H1 (cell line): ENCODE measurements at places on chromosomes 4 and X.

DNA sequence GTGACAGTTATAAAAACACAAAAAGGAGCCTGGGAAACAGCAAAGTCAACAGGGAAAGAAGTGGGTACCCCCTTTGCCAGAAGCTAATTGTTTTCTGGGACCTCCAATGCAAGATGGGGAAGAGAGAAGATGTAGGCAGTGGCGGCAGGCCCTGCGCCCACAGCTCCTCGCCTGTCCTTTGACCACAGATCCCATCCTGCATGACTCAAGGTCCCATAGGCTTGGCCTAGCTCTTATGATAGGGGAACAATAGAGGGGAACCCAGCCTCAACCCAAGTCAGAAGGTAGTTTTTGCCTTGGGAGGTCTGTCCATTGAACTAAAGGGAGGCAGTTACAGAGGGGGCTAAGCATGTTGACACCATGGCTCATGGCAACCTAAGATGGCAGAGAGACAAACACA is 14.2 kb downstream of the ZMYM3 start:
- H3K27ac ChIP-seq, result no peak overlapping the region
- H3K27me3 ChIP-seq, result no peaks in the 10 kb centered on the region
- no peaks in the 10 kb centered on the region for H3K4me1 ChIP-seq
- no peak for DNase-seq
- H3K36me3 ChIP-seq, result peaks cover 15% of the 10 kb centered on the region

- H3K27me3 ChIP-seq, result no peaks in the 10 kb centered on the region
- no peak for DNase-seq
- H3K4me1 ChIP-seq, result peaks cover 3% of the 10 kb centered on the region
- H3K4me3 ChIP-seq, result no peak overlapping the region
- no peaks in the 10 kb centered on the region for H3K36me3 ChIP-seq
- no peak overlapping the region for H3K27ac ChIP-seq
These were observed 313.3 kb upstream of the NOCT start for GRCh38 chr4:138702190-138702824.

DNA sequence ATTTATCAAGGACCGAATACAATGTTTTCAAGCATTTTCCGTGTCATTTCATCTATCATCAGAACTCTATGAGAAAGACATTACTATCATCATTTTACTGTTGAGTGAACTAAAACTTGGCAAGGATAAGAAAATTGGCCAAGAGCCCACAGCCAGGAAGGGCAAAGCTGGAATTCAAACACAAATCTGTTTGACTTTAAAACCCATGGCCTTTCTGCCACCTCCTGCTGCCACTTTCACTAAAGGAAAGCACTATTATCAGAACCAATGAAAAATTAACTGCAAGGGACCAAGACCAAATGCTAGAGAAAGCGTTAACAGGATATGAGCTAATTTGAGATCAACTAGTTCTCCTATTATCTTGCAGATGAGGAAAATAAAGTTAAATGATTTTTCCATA is 2759.2 kb downstream of the ARAP2 start:
- H3K4me1 ChIP-seq, result no peaks in the 10 kb centered on the region
- no peaks in the 10 kb centered on the region for H3K27me3 ChIP-seq
- no peaks in the 10 kb centered on the region for H3K36me3 ChIP-seq

- no peak overlapping the region for H3K27ac ChIP-seq
- H3K36me3 ChIP-seq, result peaks cover 3% of the 10 kb centered on the region; the same call in 1 of the 2 replicates
- no peaks in the 10 kb centered on the region for H3K27me3 ChIP-seq
- H3K4me1 ChIP-seq, result no peaks in the 10 kb centered on the region
These were observed 24.3 kb upstream of the GPR34 start for GRCh38 chrX:41664375-41664901.

GRCh38 chrX:13854003-13854402 is 37.1 kb upstream of the GPM6B start:
- no peak overlapping the region for H3K27ac ChIP-seq
- DNase-seq, result no peak
- no peaks in the 10 kb centered on the region for H3K27me3 ChIP-seq
- H3K4me1 ChIP-seq, result no peaks in the 10 kb centered on the region
- no peaks in the 10 kb centered on the region for H3K36me3 ChIP-seq
- H3K4me3 ChIP-seq, result no peak overlapping the region
